NCI-H1417 (cell line): ENCODE measurements at places on chromosomes 4 and X.

DNA sequence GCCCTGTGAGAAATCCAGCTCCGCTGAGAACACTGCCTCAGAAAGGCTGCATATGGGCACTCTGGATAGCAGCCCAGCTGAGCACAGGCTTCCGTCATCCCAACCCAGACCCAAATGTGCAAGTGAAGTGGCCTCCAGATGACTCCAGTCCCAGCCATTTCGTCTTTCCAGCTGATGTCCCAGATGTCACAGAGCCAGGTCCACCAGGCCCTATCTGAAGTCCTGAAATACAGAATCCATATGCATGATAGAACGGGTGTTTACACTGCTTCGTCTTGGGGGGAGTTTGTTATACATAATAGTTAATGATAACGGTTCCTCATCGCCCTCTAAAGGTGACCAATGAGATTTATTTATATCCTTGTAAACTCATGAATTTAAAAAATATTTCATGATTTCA, 72.6 kb upstream of the TRIM2 start:
- DNase-seq: no peak

DNA sequence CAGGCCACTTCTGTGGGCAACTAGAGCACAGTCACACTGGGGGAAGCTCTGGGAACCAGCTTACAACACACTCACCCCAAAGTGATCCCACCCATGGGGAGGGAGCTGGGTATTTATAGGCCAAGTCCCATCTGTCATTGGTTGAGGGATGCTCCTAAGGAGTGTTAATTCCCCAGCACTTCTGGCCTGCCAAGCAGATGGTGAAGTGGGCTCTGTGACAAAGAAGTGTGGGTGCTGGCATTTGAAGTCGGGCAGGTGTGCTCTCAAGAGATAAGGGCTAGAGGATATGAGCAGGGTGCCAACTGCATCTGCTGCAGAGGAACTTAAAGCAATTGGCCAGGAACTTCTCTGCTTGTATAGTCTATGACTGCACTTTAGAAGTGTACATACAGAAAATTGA, 30.9 kb downstream of the PTCHD1 start:
- DNase-seq: no peak

GRCh38 chr4:16026160-16026761, 57.6 kb downstream of the PROM1 start:
- DNase-seq: peak; percentile 79

DNA sequence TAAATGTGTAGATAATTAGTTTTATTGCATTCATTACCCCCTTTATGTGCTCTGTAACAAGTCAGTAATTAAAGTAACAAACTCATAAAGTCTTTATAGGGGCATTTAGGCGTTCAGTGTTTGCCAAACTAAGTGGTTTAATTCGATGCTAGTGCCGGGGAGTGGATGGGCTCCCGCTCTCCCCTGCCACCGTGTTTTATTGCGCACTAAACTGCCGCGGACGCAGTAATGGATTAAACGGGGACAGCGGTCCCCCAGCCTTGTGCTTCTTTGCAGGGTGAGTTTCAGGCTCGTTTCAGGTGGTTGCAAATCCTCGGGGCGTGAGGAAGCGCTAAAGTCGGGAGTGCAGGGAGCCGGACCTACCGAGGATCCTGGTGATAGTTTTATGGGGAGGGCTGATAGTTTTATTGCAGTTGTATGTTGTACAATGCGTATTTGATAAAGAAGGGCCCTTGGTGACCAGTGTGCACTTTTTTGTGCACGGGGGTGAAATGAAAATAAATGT, 1.6 kb upstream of the PHOX2B start:
- peak; percentile 44 for DNase-seq

DNA sequence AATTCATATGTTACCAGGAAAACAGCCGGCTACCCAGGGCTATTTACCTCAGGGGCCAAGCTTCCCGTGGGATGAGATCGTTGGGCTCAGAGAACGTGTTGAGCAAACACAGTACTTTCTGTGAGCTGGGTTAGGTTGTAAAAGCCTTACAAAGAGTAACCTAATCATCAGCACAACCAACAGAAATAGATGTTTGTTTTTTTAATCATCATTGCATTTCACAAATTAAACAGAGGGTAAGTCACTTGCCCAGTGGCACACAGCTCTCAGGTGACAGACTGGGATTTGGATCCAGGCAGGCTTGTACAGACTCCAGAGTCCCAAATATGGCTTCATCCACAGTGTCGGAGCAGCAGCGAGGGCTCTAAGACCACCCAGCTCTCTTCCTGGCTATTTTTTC, 20.1 kb downstream of the SPON2 start:
- no peak for DNase-seq

DNA sequence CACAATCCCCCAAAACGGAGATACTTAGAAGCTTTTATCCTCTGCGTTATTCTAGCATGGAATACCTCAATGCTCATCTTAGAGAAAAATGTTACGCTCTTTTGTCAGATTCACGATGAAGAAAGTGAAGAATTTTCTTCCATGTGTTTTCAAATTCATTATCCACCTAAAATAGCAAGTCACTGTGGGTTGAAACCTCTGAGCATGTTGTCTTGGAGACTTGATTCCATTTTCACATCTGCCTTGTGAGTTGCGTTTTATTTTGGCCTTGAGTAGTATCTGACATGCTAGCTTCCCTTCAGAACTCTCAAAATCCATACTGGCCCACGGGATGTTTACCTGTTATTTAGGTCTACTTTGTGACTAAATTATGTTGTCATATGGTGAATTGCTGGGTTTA, 66.3 kb downstream of the C4orf46 start:
- no peak for DNase-seq

- no peak for DNase-seq
Measured at GRCh38 chrX:38368774-38369173, 16.4 kb downstream of the OTC start.

DNA sequence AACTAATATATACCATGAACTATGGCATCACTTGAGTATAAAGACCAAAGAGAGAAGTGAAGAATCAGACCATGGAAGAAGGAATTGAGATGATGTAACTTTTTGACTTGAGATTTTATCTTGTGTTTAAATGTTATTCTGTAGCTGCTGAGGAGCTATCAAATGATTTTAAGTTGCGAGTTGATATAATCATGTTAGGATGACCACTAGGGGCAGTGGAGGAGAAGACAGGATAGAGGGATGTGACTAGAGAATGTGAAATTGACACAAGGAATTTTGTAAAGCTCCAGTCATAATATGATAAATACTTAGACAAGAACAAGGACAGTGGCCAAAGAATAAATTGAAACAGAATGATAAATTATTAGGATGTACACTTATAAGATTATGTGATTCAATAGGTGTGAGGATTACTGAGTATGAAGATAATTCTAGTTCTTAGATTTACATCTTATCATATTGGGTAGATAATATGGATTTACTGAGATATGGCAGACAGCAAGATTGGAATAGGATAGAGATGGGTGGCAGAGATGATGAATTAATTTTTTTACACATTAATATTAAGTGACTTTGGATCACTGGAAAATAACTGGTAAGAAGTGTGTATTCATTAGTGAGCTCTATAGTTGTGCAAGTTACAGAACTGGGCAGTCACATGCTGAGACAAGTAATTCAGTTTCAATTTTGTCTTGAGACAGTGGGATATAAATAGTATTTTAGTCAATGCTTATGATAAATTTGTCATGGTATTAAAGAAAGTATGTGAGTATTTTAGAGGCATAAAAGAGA, 816.0 kb upstream of the PCDH10 start:
- DNase-seq: no peak
